ENCODE measurements at places on chromosomes 12 and 14.

DNA sequence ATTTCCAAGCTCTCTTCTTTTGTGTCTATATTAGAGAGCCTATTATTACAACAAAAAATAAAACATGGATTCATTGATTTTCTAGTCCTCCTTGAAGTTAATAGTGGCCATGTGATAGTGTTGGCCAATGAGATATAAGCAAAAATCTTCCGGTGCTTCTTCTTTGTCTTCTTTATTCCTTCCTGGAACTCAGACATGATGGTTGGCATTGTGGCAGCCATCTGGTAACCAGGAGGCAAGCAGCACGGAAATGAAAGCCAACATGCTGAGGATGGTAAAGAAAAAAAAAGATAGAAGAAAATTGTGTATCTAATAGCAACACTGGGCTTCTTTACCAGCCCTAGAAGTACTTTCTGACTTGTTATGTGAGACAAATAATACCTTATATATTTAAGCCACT, 50.8 kb upstream of the SEL1L start:
- no peak for DNase-seq

DNA sequence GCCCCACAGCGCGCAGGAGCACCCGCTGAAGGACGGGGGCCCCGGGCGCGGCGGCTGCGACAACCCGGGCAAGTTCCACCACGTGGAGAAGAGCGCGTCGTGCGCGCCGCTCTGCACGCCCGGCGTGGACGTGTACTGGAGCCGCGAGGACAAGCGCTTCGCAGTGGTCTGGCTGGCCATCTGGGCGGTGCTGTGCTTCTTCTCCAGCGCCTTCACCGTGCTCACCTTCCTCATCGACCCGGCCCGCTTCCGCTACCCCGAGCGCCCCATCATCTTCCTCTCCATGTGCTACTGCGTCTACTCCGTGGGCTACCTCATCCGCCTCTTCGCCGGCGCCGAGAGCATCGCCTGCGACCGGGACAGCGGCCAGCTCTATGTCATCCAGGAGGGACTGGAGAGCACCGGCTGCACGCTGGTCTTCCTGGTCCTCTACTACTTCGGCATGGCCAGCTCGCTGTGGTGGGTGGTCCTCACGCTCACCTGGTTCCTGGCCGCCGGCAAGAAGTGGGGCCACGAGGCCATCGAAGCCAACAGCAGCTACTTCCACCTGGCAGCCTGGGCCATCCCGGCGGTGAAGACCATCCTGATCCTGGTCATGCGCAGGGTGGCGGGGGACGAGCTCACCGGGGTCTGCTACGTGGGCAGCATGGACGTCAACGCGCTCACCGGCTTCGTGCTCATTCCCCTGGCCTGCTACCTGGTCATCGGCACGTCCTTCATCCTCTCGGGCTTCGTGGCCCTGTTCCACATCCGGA, 1.4 kb downstream of the FZD10 start:
- no peak for DNase-seq

- no peak for DNase-seq
These were observed 167.7 kb downstream of the DYRK2 start for GRCh38 chr12:67816269-67816668.

DNA sequence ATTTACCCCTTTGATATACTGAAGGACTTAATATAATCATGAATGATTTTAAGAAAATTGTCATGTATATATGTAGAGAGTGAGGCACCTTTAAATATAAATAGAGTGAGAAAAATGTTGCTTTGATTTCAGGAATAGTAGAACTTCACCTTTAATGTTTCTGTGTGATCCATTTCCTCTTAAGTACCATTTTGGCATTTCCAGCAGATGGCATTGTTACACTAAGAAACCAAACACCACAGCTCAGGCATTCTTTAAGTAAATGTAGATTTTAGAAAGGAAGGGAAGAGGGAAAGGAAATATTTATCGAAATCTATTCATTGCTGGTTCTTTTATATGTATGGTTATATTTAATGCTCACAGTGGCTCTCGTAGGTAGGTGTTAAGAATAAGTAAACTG, 556.7 kb upstream of the FBXO33 start:
- DNase-seq, result no peak

DNA sequence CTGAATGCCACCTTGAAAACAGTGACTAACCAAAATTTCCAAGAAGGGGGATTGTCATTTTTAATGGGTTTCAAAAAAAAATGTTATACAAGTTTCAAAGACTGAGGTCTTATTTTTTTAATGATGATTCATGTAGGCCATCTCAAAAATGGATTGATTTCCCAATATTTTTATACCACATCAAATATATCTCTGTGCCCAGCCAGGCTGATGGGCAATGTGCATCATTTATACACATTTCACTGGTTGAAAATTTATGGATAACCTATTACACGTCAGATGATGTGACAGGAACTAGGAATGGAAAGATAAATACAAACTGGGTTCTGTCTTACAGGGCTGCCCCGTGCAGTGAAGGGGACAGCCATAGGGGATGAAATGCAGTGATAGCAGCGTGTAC, 112.7 kb upstream of the TMPO start:
- no peak for DNase-seq

DNA sequence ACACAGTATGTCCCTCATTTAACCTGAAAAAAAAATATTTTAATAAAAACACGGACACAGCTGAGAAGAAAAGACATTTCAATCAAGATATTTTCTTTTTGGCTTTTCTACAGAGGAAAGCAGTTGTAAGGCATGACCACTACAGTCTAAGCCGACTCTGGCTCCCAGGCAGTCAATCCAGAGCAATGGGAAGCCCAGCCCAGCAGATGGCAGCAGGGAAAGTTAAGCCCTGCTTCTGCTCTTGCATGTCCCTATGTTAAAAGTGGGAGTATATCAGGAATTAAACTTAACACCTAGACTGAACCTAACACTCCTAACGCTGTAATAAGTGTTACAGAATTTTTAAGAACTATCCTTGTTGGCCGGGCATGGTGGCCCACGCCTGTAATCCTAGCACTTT, 19.5 kb upstream of the HAL start:
- DNase-seq, result no peak

- no peak for DNase-seq
These were observed 36.9 kb upstream of the PRKAB1 start for GRCh38 chr12:119630962-119631550.

DNA sequence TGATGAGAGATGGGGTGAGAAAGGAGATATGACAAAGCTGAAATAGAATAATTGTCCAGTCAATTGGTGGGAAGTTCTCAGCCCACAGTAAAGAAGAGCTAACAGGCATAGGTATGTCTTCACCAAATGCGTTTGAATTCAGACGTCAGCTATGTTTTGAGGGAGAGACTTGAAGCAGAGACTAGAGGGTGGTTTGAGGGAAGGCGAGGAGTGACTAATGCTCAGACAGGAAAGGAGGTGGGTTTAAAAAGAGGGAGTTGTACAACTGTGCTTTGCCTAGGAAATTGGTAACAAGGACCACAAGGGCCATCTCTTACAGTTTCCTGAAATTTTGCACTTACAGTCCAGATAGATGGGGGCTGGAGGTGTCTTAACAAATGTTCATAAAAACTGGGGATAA, 6.4 kb downstream of the JKAMP start:
- DNase-seq, result no peak

DNA sequence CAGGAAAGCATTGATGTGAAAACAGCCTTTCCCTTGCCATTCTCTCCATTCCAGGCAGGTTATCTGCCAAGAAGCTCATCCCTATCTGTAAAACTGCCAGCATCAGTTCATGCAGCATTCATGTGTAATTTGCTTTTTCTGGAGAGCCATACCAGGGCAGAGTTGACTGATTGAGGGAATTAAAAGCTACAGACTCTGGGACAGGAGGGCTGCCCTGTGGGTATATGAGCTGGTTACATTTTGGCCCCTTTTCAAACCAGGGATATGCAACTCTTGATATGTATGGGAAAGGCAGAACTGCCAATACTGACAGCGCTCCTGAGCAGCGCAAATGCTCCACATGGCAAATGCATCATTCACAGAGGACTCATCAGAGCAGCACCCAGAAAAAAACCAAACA, 53.7 kb downstream of the SYT1 start:
- DNase-seq, result no peak

DNA sequence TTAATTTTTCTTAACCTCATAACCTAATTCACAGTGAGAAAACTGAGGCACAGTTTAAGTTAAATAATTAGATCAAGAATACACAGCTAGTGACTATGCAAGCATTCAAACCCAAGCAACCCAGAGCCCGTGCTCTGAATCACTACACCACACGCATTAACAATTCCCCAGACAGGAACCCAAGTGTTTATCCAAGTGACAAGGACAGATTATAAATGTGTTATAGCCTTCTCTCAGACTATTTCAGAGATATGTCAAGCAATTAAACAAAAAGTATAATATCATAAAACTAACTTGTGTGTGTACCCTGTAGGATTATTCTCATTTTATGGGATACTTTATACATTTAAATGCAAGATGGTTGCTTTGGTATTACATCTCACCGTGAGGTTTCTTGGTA, 43.8 kb downstream of the MED13L start:
- DNase-seq, result no peak

GRCh38 chr12:25194214-25194613, 746 bp downstream of the DNAI7 start:
- no peak for DNase-seq

GRCh38 chr12:130463818-130464670, 126.4 kb downstream of the PIWIL1 start:
- no peak for DNase-seq

- DNase-seq, result no peak
These were observed 480.7 kb downstream of the TMEM132D start for GRCh38 chr12:129423041-129423580.

DNA sequence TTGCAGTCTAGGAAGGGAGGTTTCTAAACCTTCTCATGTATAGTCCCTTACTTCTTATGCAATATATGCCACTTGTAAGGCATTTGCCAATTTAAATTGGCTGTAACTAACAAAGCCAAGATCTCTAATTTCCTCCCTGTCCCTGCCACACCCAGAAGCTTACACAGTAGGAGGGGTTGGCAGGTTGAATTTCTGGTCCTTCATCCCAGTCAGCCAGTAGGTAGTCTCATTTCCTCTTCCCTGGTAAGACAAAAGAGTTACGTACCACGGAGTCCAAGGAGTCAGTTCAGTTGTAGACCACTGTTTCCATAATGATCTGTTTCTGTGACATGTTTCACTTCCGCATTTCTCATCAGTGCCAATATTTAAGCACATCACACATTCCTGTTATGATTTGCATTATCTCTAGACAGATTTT, 47.0 kb upstream of the PLBD1 start:
- DNase-seq, result peak; percentile 74

DNA sequence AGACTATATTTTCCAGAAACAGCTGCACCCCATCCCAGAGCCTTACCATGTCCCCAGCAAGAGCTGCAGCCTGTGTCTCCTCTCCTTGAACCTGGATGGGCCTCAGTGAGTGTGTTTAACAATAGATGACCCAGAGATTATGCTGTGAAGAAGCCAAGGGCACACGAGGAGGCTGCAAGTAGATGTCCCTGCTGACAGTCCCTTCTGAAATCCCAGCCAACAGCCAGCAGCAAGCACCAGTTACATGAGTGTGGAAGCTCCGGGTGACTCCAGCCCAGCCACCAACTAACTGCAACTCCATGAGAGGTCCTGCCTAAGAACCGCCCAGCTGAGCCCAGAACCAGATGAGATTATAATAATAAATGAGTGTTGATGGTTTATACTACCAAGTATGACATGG, 191.7 kb downstream of the BCL11B start:
- DNase-seq, result no peak

DNA sequence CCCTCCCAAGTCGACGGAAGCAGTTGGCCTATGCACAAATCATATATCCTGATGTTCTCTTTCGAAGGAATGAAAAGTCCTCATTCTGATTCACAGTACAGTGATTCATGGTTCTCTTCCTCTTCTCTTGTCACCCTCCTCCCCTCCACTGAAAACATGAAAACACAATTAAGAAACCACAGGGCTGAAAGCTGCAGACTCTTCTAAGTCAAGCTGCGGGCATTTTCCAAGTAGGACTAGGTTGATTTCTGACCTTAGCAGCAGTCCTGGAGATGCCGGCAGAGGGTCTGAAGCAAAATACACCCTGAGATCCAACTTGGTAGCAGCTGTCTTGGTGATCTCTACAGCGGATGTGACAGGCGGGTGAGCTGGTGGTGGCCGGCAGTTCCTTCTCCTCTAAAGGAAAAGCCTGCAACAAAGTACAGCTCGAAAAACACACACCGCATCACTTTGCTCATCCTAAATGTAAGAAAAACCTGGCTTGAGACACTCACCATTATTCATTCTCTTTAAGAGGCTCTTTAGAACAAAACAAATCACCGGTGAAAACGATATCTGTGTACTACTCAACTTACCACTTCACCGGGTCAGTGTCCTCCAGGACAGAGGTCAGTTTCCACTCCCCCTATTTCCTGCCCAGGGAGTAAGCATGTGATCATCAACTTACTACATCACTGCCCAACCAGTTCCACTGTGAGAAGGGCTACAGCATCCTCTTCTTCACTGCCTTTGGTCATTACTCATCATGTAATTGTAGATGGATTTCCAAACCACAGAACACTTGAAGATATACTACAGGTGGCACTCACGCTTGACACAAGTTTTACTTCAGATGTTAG, 6.0 kb downstream of the TMCC3 start:
- DNase-seq, result peak; percentile 45

DNA sequence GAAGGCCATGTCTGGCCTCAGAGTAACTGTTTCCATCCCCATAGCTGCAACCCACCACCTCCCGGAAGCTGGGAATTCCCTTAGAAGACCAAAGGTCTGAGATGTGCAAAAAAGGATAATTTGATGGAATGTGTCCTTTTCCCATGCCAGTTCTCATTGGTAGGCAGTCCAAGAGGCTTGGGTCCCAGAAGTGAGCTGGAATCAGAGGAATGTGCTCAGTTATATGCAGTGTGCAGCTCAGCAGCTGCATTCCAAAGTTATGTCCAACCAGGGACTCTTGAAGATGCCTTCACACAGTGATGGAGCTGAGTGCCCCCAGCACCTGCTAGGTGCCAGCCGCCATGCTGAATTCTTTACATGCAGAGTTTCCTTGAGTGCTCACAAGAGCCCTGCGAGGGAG, 583.9 kb upstream of the TBX3 start:
- DNase-seq, result no peak

GRCh38 chr14:91149462-91149861, 35.6 kb downstream of the DGLUCY start:
- DNase-seq, result no peak

DNA sequence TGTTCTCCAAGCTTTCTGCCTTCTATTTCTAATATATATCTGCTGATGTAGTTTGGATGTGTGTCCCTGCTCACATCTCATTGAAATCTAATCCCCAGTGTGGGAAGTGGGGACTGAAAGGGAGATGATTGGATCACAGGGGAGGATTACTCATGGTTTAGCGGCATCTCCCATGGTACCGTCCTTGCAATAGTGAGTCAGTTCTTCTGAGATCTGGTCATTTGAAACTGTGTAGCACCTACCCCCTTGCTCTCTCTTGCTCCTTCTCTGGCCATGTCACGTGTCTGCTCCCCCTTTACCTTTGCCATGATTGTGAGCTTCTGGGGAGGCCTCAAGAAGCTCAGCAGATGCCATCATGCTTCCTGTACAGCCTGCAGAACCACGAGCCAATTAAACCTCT, 26.2 kb upstream of the ALX1 start:
- DNase-seq, result no peak

DNA sequence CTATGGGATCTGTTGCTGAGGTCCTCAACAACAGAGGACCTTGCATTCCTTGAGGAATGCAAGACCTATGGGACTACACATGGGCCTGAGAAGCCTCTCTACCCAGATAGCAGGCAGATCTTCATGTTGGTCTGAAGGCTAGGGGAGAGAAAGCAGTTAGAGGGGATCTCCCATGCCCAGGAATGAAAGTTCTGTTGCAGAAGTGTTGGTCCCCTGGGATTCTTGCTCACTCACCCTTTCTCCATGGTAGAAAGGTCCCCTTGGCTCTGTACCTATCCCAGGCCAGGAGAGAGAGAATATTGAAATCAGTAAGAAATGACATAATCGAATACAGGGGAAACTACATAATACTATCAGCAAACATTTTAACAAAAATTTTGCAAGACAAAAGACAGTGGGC, 16.5 kb upstream of the KLRC1 start:
- no peak for DNase-seq
